Gastroesophageal sphincter (tissue), 4 donors: ENCODE measurements at places on chromosomes 13 and 19.

DNA sequence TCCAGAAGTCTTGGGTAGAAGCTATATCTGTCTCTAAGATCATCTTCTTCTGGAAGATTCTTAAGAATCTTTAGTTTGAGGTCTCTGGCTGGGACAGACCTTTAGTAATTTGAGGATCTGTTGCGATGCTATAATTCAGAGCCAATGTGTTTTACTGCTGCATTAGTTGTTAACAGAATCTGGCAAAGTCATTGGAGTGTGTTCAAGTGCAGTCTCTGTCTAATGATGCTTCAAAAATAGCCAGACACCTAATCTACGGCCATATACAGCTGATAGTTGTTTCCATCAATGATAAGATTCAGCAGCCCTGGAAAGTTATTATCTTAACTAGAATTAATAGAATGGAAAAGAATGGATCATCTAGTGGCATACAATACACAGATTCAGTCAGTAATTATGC, 72.6 kb downstream of the CDK8 start:
- ATAC-seq, result no peak

GRCh38 chr13:21672796-21673538, 2.1 kb downstream of the FGF9 start:
- ATAC-seq, result no peak

DNA sequence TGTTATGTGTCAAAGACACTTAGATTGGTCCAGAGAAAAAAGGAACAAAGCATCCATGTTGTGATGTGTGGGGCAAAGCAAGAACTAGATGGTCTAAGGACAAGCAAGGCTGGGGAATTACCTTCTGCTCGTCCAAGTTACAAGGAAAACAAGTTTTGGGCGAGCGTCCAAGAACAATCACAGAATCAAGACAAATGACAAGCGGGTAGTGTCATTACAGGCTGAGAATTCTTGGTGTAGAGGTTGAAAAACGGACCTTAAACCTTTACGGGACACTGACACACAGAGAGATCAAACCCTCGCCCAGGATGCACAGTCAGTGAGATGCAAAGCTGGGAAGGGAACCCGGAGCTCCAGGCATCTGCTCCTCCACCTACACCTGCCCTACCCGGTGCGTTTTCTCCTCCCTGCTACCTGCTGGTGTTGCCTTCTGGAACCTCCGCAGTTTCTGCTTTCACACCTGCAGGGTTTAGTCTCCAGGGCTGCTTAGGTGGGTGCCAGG, 515 bp upstream of the ZNF324B start:
- no peak for ATAC-seq

- no peak for ATAC-seq
Measured at GRCh38 chr13:103000157-103000556, 66.1 kb downstream of the SLC10A2 start.

- peak; percentile 29 for ATAC-seq
Measured at GRCh38 chr19:16355293-16356043, 30.8 kb downstream of the KLF2 start.

- ATAC-seq, result no peak
Measured at GRCh38 chr19:30022659-30023058, 80.6 kb downstream of the URI1 start.

- ATAC-seq, result no peak
Measured at GRCh38 chr13:97746649-97747048, 206.8 kb upstream of the IPO5 start.

- ATAC-seq, result no peak
Measured at GRCh38 chr13:108166078-108166477, 49.3 kb downstream of the LIG4 start.

GRCh38 chr13:73198991-73199411, 140.2 kb downstream of the KLF5 start:
- no peak for ATAC-seq

- ATAC-seq, result no peak
Measured at GRCh38 chr13:98405107-98405571, 171.8 kb downstream of the STK24 start.

GRCh38 chr19:6774821-6775707, 2.6 kb downstream of the VAV1 start:
- ATAC-seq, result no peak

- ATAC-seq, result no peak
Measured at GRCh38 chr19:5520501-5520900, 47.3 kb downstream of the TINCR start.

- ATAC-seq, result no peak
Measured at GRCh38 chr13:25939961-25940687, 111.7 kb downstream of the SHISA2 start.

GRCh38 chr13:87302931-87303330, 368.2 kb upstream of the SLITRK5 start:
- no peak for ATAC-seq

DNA sequence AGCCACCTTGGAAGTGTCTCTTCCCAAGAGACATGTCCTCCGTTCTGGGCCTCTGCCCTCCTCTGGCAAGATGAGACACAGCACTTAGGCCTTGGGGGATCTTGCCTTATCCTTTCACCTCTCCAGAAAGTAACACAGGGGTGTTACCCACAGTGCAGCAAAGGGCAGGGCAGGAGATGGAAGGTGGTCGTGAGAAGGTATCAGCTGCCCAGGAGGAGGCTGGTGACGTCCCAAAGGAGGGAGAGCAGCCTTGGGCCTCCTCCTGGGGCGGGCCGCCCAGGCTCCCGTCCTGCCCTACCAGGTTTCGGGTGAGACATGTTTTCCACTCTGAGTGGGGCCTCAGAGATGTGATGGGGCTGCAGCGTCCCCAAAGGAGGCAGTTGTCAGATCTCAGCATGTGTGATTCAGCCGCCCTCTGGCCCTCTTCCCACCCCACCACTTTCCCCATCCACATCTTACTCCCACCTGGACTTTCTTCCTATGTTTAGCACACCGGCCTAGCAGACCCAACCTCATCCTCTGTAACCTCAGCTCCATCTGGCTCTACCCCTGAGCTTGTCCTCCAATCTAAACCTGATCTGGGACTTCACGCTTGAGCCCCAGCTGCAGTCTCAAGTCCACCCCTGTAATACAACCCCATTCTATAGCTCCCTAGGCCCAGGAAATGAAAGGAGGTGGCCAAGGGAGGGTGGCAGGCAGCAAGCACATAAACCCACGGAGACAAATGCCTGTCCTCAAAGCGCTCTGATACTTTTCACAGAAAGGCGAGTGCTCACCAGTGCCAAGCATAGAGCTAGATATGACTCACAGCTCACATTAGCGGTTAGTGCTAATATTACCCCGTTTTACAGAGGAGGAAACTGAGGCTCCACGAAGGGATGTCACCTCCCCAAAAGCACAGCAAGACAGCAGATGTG, 9.3 kb downstream of the POU2F2 start:
- ATAC-seq, result no peak

- no peak for ATAC-seq
Measured at GRCh38 chr13:25963674-25964073, 88.1 kb downstream of the SHISA2 start.

DNA sequence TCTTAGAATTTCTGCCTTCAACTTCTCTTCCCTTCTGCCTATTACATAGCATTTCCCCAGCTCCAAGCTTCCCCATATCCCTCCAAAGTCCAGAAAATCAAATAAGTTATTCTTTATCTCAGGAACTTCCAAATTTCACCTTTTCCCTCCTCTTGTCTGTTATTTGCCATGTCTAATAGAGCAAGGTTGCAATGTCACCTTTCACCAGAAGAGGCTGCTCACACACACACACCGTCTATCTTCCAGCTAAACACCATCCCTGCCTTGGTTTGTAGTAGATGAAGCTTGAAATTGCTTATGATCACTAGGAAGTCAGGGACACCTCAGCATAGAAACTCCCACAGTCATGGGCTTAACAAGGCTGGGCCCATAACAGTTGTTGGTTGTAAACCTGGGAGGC, 48.4 kb downstream of the ZNRF4 start:
- ATAC-seq, result no peak

DNA sequence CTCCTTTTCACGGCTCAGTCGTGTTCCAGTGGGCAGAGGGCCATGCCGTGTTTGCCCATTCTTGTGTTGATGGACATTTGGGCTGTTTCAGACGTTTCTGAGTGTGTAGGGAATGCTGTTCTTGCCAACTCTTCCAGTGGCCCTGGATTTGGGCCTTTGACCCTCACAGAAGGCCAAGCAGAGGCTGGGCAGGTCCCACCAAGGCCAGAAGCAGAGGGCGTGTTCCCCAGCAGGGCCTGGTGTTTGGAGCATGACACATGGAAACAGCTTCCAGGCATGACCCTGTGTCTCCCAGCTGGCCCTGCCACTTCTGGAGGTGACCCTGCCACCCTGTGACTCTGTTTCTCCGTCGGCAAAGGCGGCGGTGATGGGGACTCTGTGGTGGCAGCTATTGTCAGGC, 35.9 kb downstream of the EFNA2 start:
- no peak for ATAC-seq

- ATAC-seq, result peak; percentile 89
Measured at GRCh38 chr13:36297366-36298338, at the start of gene CCDC169. Gene CCDC169 (minus strand): TSS chr13:36297814. CDS start chr13:36297719, 95 bp downstream.

DNA sequence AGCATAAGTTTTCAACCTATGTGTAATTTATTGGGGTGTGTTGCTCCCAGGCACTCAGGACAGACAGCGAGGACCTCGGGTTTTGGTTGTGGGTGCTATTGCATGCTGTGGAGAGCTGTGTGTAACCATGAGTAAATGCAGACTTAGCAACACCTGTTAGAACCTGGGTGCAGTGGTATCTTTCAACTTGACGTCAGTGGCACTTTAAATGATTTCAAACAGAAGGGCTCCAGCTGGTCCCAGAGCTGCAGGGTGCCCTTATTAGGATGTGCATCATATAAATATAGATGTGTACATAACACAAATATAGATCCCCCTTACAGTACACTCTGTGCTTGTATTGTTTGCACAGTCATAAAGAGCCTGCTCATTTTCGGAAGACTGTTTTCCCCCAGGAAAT, 228.3 kb upstream of the IRS2 start:
- ATAC-seq, result no peak

- no peak for ATAC-seq
Measured at GRCh38 chr13:78401873-78402707, 201.3 kb downstream of the POU4F1 start.

- ATAC-seq, result no peak
Measured at GRCh38 chr13:43377973-43378372, 354.6 kb downstream of the DNAJC15 start.

DNA sequence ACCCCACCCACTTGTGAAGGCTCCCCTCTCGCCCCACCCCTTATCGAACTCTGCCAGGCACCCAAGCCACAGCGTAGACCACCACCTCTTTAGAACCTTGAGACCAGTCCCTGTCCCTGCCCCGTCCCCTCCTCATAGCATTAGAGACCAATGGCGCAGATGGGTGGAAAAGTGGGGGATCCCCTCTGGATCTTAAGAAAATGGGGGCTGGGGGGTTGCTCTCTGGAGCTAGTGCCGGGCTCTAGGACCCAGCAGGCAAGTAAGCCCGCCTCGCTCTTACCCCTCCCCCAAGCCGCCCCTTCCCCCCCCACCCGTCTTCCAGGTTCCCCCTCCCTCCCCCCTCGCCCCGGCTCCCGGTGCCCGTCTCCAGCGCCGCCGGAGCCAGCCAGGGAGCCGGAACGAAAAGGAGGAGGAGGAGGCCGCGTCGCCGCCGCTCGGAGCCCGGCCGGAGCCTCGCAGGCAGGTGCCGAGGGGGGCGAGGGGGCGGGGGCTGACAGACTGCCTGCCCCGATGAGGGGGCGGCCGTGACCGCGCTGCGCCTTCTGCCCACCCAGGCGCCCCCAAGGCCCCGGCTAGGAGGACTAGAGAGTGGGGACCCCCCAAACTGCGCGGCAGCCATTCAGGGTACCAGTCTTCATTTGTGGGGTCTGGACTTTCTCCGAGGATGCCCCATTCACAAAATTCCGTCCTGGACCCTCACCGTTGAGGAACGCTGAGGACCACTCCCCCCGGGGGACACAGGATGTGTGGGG, at the start of gene SPRED3:
SPRED3 (plus strand) TSS at position 349 of the 752 bp plus-strand sequence. CDS start 1,606 bp downstream, outside the sequence.
- ATAC-seq, result peak; percentile 32

GRCh38 chr19:39406656-39407409, at the start of gene ZFP36:
Gene ZFP36 (plus strand): TSS chr19:39406847. CDS start chr19:39406905, 58 bp downstream.
- peak; percentile 28 for ATAC-seq

DNA sequence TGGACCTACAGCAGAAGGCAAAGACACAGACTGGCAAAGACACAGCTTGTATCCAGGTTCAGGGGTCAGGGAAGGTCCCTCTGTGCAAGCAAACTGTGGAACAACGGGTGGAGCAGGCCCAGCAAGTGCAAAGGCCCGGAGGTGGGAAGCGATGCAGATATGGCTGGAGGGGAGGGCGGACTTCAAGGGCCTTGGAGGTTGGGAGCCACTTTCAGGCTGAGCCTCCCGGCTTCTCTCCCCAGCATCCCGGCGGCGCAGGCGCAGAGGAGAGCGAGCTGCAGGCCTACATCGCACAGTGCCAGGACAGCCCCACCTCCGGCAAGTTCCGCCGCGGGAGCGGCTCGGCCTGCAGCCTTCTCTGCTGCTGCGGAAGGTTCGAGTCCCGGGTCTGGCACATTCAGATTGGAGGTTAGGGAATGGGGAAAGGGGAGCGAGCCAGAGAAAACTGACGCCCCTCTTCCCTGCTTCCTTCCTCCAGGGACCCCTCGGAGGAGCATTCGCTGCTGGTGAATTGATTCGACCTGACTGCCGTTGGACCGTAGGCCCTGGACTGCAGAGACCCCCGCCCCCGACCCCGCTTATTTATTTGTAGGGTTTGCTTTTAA, 2.1 kb upstream of the PNPLA6 start:
- ATAC-seq, result peak; percentile 21

GRCh38 chr13:109100705-109101304, 471.4 kb downstream of the MYO16 start:
- peak; percentile 36 for ATAC-seq

GRCh38 chr19:13627531-13627930, 121.3 kb upstream of the CACNA1A start:
- no peak for ATAC-seq

DNA sequence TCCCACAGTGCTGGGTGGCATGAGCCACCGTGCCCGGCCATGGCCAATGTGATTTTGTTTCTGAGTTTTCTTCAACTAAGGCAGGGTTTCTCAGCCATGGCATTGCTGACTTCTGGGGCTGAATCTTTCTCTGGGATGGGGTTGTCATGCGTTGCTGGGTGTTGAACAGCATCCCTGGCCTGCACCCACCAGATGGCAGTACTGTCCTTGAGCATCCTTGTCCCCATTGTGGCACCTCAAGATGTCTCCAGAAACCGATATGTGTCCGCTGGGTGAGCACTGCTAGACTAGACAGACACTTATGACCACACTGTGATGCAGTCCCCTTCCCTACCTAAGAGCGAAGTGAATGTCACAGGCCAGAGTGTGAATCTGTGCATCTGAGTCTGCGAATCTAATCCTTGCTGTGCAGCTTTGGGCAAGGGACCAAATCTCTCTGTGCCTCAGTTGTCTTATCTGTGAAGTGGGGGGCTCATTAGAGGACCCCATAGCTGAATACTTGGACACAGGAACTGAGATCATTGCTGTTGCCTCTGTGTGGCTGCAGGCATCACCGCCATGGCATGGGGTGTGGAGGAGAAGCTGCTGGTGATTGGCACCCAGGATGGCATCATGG, 50.3 kb upstream of the SIN3B start:
- ATAC-seq, result no peak

DNA sequence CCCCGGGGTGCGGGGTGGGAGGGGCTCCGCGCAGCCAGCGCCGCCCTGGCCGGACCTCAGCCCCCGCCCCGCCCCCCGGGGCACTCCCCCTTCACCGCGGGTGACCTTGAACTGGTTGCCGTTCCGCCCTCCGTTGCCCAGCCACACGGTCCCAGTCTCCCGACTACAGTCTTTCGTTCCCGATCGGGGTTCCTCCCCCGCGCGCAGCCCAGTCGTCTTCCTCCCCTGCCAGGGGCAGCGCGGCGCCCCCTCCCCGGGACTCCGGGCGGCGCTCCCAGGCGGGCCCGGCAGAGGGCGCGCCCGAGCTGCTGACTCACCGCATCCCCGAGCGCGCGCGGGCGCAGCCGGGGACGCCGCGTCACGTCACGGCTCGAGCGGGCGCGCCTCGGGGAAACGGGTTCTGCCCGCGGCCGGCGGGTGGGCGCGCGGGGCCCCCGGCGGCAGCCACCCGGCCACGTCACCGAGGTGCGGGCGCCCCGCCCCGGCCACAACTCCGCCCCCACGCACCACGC, 459 bp downstream of the MIDN start:
- peak; percentile 22 for ATAC-seq
